MCF 10A (cell line): ENCODE measurements at places on chromosomes 11 and 22. TPM values are rescaled to one million over a fixed set of nuclear protein-coding genes. Genes with fewer than 3 reads are reported as not detected.

The ADORA2A gene
- 0.96 and 1.4 TPM in 2 replicates for total RNA-seq

The LMO2 gene
- total RNA-seq: 0.66 and 0.89 TPM in 2 replicates

The LMF2 gene
- 49.4 and 50.9 TPM in 2 replicates for total RNA-seq

The TRIM66 gene
- total RNA-seq: 27.3 and 27.4 TPM in 2 replicates

The PARVG gene
- total RNA-seq: 0.23 TPM in 1 of 2 replicates, not detected in the other

The ATP6V1E1 gene
- total RNA-seq: 86.4 and 114 TPM in 2 replicates

The SPTBN2 gene
- total RNA-seq: 46.9 and 47.2 TPM in 2 replicates

The SMIM38 gene
- total RNA-seq: not detected in 2 replicates

The GPR83 gene
- total RNA-seq: not detected in 2 replicates

The MYEOV gene
- total RNA-seq: 0.49 TPM in 1 of 2 replicates, not detected in the other

The MAP6 gene
- total RNA-seq: not detected in 2 replicates

The HINFP gene
- 23.4 and 26.2 TPM in 2 replicates for total RNA-seq

The TYR gene
- total RNA-seq: not detected in 2 replicates

The LYVE1 gene
- not detected in 2 replicates for total RNA-seq

The MEI1 gene
- not detected in 2 replicates for total RNA-seq

The DEUP1 gene
- total RNA-seq: not detected in 2 replicates

The RASGRP2 gene
- total RNA-seq: not detected in 2 replicates

The CST6 gene
- not detected in 2 replicates for total RNA-seq

The CBL gene
- total RNA-seq: 35.5 and 45.7 TPM in 2 replicates

The KCNJ5 gene
- total RNA-seq: not detected in 2 replicates

The OR51B5 gene
- not detected in 2 replicates for total RNA-seq

The MRGPRX3 gene
- 0.34 and 0.79 TPM in 2 replicates for total RNA-seq
